Effector memory CD4-positive, alpha-beta T cell (primary cell): ENCODE measurements at places on chromosomes 1 and 21.

GRCh38 chr1:193916452-193916851, 730.0 kb upstream of the B3GALT2 start:
- no peak for DNase-seq

DNA sequence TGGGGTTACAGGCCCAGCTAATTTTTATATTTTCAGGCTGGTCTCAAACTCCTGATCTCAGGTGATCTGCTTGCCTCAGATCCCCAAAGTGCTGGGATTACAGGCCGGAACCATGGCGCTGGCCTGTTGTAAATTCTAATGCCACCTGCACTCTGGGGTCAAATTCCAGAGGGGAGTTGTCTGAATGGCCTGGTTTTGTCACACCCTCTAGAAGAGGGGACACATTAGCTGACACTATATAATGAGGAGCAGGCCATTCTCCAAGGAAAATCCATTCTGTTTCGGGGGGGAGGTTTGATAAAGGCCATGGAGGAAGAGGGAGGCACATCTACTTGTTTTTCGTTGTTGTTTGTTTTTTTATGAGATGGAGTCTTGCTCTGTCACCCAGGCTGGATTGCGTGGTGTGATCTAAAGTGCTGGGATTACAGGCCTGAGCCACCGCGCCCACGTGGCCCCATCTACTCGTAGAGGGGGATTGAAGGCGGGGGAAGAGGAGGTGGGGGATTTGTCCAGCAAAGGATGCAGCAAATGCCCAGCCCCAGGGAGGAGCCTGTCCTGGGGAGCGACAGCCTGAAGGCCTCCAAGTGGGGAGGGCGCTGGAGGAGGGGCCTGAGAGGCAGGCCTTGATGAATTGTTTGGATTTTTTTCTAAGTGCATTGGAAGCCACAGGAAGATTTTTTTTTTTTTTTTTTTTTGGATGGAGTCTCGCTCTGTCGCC, 78.4 kb upstream of the SLC45A1 start:
- no peak for DNase-seq

DNA sequence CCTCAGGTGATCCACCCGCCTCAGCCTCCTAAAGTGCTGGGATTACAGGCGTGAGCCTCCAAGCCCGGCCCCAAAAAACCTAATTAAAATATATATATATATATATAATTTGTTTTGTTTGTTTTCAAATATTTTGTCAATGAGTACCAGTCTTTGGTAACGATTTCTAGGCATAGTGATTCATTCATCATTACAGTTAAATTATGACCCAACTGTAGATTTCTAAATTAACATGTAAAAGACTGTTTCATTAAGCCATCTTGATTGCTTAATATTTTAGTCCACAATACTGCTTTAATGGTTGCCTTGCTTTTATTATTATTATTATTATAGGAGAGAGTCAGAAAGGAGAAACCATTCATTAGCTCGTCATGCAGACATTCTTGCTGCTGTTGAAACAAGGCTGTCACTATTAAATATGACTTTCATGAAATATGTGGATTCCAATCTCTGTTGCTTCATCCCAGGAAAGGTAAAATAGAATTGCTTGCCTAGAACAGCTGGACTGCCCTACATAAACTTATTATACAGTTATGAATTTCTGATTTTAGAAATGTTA, 19.9 kb downstream of the FBXO28 start:
- DNase-seq: no peak

- DNase-seq: no peak
Observed at GRCh38 chr1:5329068-5329739, 663.0 kb downstream of the NPHP4 start.

DNA sequence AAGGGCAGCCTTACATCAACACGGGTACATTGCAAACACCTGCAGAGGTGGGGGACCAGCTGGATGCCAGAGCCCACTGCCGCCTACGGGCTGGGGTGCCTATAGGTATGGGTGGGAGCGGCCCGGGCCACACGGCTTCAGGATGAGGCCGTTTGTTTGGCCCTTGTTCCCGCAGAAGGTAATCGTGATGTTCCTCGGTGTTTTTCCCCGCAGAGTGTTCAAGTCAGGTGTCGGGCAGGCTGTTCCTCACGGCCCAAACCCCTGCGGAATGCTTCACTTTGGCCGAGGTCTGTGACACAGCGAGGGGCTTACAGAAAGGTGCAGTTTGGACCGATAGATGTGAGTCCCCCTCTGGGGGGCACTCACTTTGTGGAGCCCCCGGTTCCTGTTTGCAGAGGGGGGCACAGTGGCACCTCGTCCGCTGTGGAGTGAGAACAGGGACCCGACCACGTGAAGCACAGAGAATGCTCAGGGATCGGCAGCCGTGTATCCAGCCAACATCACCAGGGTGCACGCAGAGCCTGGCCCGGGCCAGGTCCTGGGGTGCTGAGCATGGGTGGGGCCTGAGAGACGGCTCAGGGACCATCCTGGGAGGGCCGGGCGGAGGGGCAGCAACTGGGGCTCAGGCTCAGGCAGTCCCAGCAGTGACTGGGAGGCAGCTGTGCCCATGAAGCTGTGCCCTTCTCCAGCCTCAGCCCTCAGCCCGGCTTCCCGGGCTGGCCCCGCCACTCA, 453 bp upstream of the TTLL10 start:
- DNase-seq: no peak

DNA sequence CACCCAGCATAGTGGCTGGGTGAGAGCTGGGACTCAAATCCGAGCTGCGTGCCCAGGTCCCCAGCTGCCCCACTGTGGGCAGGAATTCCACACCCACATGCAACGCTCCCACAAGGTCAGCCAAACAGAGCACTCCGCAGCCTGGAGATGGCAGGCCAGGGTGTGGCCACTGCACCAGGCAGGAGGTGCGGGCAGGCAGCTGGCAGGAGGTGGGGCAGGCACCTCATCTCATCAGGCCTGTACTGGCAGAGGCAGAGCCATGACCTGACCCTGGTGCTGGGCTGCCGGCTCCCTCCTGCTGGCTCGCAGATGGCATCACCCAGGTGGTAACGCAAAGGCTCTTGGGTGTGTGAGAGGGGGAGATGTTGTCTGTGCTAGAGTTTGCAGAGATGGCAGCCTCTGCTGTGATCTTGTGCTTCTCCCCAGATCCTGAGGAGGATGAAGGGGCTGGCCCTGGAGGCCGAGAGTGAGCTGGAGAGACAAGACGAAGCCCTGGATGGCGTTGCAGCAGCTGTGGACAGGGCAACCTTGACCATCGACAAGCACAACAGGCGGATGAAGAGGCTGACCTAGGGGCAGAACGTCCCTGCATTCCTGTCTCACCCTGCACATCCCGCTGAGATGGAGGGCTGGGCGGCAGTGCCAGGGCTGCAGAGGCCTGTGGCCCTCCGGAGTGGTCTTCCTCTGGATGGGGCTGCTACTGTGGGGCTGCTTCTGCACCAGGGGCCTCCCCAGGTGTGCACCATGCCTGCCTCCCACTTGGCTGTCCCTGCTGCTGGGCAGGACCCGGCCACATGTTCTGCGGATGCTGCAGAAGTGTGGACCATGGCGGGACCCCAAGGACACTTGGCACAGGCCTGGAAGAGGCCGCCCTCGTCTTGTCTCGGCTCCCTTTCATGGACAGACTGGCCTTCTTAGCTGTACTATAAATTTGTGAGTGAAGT, 35.1 kb upstream of the PRSS38 start:
- DNase-seq: no peak
